Progenitor cell of endocrine pancreas (in vitro differentiated cells): ENCODE measurements at places on chromosomes 3 and 15.

DNA sequence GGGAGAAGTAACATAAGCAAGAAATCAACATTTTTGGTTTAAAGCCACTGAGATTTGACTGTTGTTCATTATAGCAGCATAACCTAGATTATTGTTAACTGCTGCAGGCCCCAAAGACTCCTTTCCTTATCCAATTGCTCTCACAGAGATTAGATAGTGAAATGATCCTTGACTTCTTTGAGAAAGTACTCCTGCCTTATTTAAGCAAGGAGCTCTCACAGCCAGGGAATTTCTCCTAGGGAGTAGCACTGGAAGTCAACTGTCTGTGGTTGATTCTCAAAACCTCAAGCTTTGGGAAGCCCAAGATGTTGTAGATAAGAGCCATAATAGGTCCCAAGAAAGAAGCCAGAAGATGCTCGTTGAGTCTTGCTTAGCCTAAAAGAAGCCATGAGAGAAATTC, 151.8 kb upstream of the TSC22D2 start:
- peaks cover 21% of the 10 kb centered on the region for H3K4me1 ChIP-seq
- no peak for DNase-seq
- no peaks in the 10 kb centered on the region for H3K27me3 ChIP-seq
- no peak overlapping the region for H3K27ac ChIP-seq
- no peaks in the 10 kb centered on the region for H3K36me3 ChIP-seq

DNA sequence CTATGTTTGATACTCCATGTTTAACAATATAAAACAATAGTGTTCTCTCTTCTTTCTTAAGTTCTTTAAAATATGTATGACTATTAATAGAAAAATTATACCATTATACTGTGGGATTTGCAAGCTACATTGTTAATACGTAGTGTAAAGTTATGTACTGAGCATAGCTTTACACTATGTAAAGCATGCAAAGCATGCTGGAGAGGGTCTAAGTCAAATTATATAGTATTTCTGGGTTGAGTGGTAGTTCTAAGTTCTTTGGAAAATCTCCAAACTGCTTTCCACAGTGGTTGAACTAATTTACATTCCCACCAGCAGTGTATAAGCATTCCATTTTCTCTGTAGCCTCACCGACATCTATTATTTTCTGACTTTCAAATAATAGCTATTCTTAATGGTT, 253.0 kb downstream of the RAP2B start:
- H3K27me3 ChIP-seq: no peaks in the 10 kb centered on the region
- no peak overlapping the region for H3K4me3 ChIP-seq
- no peak for DNase-seq
- H3K27ac ChIP-seq: no peak overlapping the region
- no peaks in the 10 kb centered on the region for H3K36me3 ChIP-seq
- H3K4me1 ChIP-seq: no peaks in the 10 kb centered on the region

GRCh38 chr3:124648551-124648950, 81.7 kb upstream of the UMPS start:
- DNase-seq: no peak
- peaks cover 9% of the 10 kb centered on the region for H3K36me3 ChIP-seq
- H3K27me3 ChIP-seq: no peaks in the 10 kb centered on the region
- no peaks in the 10 kb centered on the region for H3K4me1 ChIP-seq
- H3K27ac ChIP-seq: no peak overlapping the region

DNA sequence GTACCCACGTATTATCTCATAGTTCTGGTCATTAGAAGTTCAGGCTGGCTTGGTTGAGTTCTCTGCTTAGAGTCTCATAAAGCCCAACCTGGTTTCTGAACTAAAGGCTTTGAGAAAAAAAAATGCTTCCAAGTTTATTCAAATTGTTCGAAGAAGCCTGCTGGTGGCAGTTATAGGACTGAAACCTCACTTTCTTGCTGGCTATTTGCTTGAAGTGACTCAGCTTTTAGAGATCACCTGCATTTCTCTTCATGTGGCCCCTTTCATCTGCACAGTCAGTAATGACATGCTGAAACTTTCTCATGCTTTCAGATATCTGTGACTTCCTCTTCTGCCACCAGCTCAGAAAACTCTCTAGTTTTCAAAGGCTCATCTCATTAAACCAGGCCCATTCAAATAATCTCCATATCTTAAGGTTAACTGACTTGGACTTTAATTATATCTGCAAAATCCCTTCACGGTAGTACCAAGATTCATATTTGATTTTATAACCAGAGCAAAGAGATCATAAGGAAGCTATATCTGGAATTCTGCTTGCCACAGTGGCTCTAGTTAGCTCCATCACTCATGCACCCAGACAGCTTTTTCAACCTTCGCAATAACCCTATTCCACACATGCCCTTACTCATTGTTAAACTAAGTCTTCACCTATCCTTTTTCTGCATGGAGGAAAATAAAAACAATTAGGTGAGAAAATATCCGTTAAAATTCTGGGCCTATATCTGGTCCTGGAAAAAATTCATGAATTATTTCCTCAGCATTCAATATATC, 433.8 kb upstream of the CBLB start:
- H3K4me1 ChIP-seq: no peaks in the 10 kb centered on the region
- H3K4me3 ChIP-seq: no peak overlapping the region
- no peaks in the 10 kb centered on the region for H3K36me3 ChIP-seq
- H3K27me3 ChIP-seq: no peaks in the 10 kb centered on the region
- no peak for DNase-seq

DNA sequence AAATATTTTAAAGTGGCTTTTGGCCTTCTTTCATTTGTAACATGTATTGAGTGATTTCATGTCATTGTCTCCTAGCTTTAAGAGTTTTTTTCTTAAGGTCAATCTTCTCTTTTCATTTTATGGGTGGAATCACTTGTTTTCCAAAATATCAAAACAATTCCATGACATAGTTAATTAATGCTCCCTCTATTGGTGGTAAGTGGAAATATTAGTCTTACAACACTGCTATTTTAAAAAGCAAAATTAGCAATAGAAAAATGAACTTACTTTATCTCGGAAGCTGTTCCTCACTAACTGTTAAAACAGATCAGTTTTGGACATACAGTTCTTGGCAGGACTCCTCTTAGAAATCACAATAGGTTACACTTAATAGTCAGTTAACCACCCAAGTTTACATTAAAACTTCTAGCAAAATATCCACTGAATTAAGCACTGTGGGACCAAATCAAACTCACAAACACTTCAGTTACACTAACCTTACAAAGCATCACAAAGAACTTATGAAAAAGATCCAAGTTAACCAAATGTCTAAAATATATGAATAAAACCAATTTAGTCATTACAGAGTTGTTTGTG, 42.4 kb downstream of the TIGIT start:
- H3K4me3 ChIP-seq: no peak overlapping the region
- H3K27ac ChIP-seq: no peak overlapping the region
- peaks cover 16% of the 10 kb centered on the region for H3K36me3 ChIP-seq
- no peak for DNase-seq
- H3K4me1 ChIP-seq: no peaks in the 10 kb centered on the region
- H3K27me3 ChIP-seq: no peaks in the 10 kb centered on the region

DNA sequence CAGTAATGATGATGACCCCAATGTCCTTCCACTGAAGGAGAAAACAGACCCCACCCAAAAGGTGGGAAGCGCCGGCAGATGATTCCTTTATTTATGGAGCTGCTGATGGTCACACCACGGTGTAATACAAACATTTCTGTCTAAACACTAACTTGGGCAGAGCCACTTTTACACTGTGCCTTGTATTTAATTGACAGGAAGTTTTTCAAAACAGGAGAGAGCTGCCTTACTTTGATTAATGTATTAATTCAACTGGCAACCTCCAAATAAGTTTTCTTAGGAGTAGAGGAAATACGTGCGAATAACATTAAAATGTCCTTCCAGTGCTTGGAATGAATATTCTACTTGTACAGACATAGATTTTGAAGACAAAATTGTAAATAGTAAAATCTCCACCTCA, 70.4 kb downstream of the WWTR1 start:
- no peaks in the 10 kb centered on the region for H3K4me1 ChIP-seq
- H3K4me3 ChIP-seq: no peak overlapping the region
- no peak overlapping the region for H3K27ac ChIP-seq
- no peaks in the 10 kb centered on the region for H3K27me3 ChIP-seq

- H3K4me1 ChIP-seq: no peaks in the 10 kb centered on the region
- peaks cover 9% of the 10 kb centered on the region for H3K27me3 ChIP-seq
- H3K27ac ChIP-seq: no peak overlapping the region
- H3K36me3 ChIP-seq: peaks cover 1% of the 10 kb centered on the region
- no peak for DNase-seq
These were observed 144.2 kb downstream of the LRTM1 start for GRCh38 chr3:54783611-54784010.
